ENCODE measurements at places on chromosomes 5 and 9. TPM values are rescaled to one million over a fixed set of nuclear protein-coding genes. Genes with fewer than 3 reads are reported as not detected.

Gene FRMD3
- polyA plus RNA-seq: 14.7 TPM

- DNase-seq: no peak
Observed at GRCh38 chr9:18485714-18486113, 11.8 kb downstream of the ADAMTSL1 start.

GRCh38 chr9:137907776-137908175 is 30.2 kb downstream of the CACNA1B start:
- DNase-seq: no peak

- DNase-seq: no peak
Observed at GRCh38 chr9:112861155-112861554, 29.5 kb downstream of the SLC46A2 start.

Measured in spinal cord (tissue), 10 donors.